ENCODE measurements at places on chromosomes 3 and 15. TPM values are rescaled to one million over a fixed set of nuclear protein-coding genes. Genes with fewer than 3 reads are reported as not detected.

GRCh38 chr3:61268644-61269043 is 17.4 kb upstream of the FHIT start:
- H3K36me3 ChIP-seq: no peaks in the 10 kb centered on the region
- H3K27ac ChIP-seq: no peak overlapping the region
- H3K27me3 ChIP-seq: peaks cover 5% of the 10 kb centered on the region
- no peaks in the 10 kb centered on the region for H3K4me1 ChIP-seq

DNA sequence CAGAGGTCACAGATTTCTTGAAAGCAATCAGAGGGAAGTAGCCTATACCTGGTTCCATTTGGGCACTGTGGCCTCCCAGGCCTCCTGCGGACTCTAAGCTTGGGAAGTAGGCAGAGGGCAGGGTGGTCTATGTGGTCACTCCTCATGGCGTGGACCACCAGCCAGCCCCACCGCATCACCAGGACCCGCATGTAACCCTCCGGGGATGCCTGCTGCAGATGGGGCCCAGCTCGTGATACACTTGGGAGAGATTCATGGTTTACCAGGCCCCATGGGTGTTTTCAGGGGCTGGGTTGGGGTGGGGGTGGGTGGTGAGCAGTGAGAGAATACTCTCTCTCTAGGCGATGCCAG is 123.7 kb downstream of the ASB7 start:
- no peaks in the 10 kb centered on the region for H3K36me3 ChIP-seq
- H3K4me1 ChIP-seq: peaks cover 48% of the 10 kb centered on the region
- H3K4me3 ChIP-seq: no peak overlapping the region
- H3K27me3 ChIP-seq: no peaks in the 10 kb centered on the region
- no peak overlapping the region for H3K27ac ChIP-seq
- no peak for DNase-seq

DNA sequence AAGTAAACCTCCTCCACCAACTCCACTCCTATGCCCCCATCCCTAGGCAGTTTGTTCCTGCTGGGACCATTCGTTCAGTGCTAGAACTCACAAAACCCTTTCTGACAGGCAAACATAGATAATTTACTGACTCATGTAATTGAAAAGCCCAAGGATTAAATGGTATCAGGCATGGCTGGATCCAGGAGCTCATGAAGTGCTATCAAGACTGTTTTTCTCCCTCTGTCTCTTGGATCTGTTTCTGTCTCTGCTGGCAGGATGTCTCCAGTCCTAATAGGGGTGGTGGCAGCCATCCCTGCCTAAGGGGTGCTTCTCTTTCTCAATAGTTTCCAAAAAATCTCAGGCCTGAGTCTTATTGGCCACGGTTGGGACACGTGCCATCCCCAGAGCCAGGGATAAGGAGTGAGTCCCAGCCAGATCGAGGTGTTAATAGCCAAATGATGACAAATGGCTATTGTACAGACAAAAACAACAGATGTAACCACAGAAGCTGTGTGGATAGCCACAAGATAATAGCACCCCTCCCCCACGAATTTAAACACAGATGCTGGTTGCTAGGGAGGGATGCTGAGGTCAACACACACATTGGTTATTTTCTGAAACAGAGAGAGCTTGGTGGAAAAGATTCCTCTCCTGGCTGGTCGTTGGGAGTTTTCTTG is 168.6 kb downstream of the SHQ1 start:
- peaks cover 9% of the 10 kb centered on the region for H3K27me3 ChIP-seq
- no peaks in the 10 kb centered on the region for H3K36me3 ChIP-seq
- no peak overlapping the region for H3K27ac ChIP-seq
- peaks cover 10% of the 10 kb centered on the region for H3K4me1 ChIP-seq

DNA sequence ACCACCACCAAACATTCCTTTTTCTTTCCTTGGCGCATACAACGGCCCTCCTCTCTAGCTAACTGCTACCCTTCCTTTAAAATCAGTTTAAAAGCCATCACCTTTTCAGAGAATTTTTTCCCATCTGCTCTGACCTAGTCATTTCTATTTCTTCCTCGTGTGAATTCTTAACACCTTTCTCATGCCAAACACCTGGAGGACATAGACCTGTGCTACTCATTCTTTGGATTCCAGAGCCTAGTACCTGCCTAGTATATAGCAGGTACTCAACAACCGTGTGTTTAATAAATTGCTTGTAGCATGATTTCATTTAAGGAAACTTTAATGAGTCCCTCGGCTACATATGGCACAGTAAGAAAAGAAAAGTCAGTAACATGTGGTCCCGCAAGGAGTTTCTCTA is 2.0 kb upstream of the TPM1 start:
- H3K4me3 ChIP-seq: no peak overlapping the region
- H3K36me3 ChIP-seq: no peaks in the 10 kb centered on the region
- no peak for DNase-seq
- no peaks in the 10 kb centered on the region for H3K27me3 ChIP-seq
- H3K27ac ChIP-seq: no peak overlapping the region

- no peak overlapping the region for H3K27ac ChIP-seq
- peaks cover 13% of the 10 kb centered on the region for H3K4me1 ChIP-seq
- H3K4me3 ChIP-seq: no peak overlapping the region
These were observed 7.6 kb upstream of the TCF12 start for GRCh38 chr15:56910801-56911200.

- DNase-seq: no peak
- H3K27ac ChIP-seq: no peak overlapping the region
- H3K27me3 ChIP-seq: no peaks in the 10 kb centered on the region
- no peak overlapping the region for H3K4me3 ChIP-seq
- no peaks in the 10 kb centered on the region for H3K4me1 ChIP-seq
These were observed 45.8 kb upstream of the TRA2B start for GRCh38 chr3:185983495-185984141.

DNA sequence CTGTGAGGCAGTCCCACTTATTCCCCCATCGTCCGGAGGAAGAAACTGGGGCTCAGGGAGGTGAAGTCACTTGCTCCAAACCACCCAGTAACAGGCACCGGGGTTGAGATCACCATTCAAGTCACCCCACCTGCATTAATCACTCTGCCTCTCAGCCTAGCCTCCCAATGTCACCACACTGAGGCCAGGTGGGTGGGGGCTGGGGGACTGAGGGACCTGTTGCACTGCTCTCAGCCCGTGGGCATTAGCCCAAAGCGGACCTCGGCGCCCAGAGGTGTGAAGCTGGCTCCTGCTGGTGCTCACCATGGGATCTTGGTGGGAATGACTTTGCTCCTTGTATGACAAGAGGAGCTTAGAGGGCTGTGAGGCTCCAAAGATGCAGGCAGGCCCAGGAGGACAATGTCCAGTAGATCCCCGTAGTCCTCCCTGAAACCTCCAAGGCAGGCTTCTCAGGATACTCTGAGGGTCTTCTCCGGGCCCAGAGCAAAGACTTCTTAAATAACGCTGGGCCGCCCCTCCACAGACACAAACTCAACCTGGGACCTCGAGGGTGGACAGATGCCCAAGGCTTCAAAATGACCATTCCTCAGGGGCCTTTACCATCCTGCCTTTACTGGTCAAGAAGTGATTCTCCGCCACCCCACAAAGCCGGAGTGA is 1.7 kb downstream of the NT5DC2 start:
- peaks cover 29% of the 10 kb centered on the region for H3K4me1 ChIP-seq
- DNase-seq: no peak
- no peaks in the 10 kb centered on the region for H3K27me3 ChIP-seq
- peaks cover 6% of the 10 kb centered on the region for H3K36me3 ChIP-seq

DNA sequence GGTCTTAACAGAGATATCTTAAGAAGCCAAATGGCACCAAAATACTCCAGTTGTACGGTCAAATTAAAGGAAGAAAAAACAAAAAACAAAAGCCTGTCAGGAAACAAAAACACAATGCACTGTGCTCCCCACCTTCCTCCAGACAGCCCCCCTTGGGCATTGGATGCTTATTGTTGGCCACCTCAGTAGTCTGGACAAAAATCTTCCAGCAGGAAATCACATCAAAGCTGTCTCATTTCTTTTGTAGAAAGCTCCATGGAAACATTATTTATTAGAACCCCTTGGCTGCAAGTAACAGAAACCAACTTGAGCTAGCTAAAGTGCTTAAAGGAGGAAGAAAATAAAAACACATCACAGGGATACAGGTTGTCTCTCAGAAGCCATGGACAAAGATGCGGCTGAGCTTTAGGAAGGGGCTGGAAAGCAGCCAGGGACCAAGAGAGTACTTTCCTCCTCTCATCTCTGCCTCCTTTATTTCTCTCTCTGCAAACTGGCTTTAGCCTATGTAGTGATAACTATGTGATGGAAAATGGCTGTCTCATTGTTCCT is 651.5 kb upstream of the ADAMTS9 start:
- H3K27ac ChIP-seq: no peak overlapping the region
- no peak for DNase-seq
- no peaks in the 10 kb centered on the region for H3K36me3 ChIP-seq
- no peaks in the 10 kb centered on the region for H3K4me1 ChIP-seq

GRCh38 chr3:126984391-126985131 is 1.6 kb downstream of the PLXNA1 start:
- peaks cover 22% of the 10 kb centered on the region for H3K36me3 ChIP-seq
- DNase-seq: no peak
- H3K4me3 ChIP-seq: peak overlapping the region; percentile 79
- peaks cover 29% of the 10 kb centered on the region for H3K4me1 ChIP-seq
- no peak overlapping the region for H3K27ac ChIP-seq

DNA sequence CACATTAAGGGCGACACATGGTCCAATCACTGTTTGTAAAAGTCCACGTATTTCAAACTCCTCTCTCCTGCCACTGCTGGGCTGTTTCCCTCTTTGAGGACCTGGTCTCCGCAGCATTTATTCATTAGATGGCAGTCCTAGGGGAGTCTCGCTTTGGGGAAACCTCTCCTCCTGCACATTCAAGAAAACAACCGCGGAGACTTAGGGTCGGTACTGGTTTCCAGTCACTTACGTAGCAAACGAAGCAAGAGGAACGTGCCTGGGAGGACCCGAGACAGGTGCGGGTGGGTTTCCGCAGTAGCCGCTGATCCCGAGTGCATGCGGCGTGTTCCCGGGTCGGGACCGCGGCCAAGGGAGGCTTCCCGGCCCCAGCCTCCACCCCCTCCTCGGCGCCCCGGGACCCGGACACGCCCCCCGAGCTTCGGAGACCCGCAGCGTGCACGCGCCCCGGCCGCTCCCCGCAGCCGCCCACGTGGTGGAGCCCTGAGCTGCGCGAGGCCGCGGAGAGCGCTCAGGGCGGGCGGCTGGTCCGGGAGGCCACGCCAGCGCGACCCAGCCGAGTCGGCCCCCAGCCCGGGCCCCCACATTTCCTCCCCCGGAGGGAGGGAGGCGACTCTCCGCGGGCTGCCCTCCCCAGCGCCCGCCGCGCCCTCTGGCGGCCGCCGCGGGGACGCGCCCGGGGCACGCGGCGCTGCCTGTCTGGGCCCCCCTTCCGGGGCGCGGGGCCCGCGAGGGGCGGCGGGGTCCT is 1.1 kb upstream of the IGF1R start:
- DNase-seq: no peak
- H3K4me3 ChIP-seq: peak overlapping the region; percentile 91
- H3K36me3 ChIP-seq: no peaks in the 10 kb centered on the region

GRCh38 chr3:139830817-139831216 is 104.2 kb upstream of the CLSTN2 start:
- H3K4me3 ChIP-seq: no peak overlapping the region
- H3K27ac ChIP-seq: no peak overlapping the region
- DNase-seq: no peak

- no peaks in the 10 kb centered on the region for H3K27me3 ChIP-seq
- no peak for DNase-seq
- no peak overlapping the region for H3K27ac ChIP-seq
- no peaks in the 10 kb centered on the region for H3K4me1 ChIP-seq
These were observed 51.7 kb downstream of the CNTN3 start for GRCh38 chr3:74562558-74563269.

DNA sequence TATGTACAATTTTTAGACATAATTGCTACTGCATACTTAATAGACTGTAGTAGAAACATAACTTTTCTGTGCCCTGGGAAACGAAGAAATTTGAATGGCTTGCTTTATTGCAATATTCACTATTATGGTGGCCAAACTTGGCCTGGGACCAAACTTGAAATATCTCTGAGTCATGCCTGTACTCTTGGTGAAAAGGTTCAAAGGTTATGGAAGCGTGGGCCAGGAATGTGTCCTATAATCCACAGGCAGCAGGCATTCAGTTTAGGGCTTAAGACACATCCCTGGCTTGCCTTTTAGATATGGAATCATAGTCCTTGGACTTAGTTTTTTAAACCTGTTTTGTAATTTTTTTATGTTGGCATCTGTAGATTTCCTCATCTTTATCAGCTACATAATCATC is 124.3 kb downstream of the LRIG1 start:
- H3K27ac ChIP-seq: no peak overlapping the region
- H3K4me1 ChIP-seq: no peaks in the 10 kb centered on the region
- no peaks in the 10 kb centered on the region for H3K27me3 ChIP-seq
- DNase-seq: no peak

DNA sequence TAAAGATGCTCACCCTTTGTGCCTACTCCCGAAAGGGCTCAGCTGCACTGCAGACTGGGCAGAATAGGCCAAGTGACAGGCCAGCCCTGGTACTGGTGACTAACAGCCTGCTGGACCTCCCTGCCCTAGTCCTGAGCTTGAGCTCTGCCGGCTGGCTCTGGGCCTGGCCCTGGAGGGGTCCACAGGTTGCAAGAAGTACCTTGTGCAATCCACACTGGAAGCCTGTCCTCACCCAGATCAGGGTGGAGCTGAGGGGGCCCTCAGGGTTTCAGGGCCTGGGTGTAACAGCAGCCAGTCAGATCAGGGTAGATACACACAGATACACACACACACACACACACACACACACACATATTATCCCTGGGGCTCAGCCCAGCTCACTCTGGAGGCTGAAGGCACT is 27.3 kb upstream of the PLA2G4D start:
- DNase-seq: no peak
- peaks cover 6% of the 10 kb centered on the region for H3K4me1 ChIP-seq
- no peaks in the 10 kb centered on the region for H3K27me3 ChIP-seq
- no peak overlapping the region for H3K27ac ChIP-seq
- H3K36me3 ChIP-seq: no peaks in the 10 kb centered on the region

EXD1 gene
- 0.17 TPM for polyA plus RNA-seq

GRCh38 chr3:45145223-45145622 is 955 bp downstream of the CDCP1 start:
- H3K4me3 ChIP-seq: peak overlapping the region; percentile 91
- peaks cover 7% of the 10 kb centered on the region for H3K36me3 ChIP-seq
- no peak for DNase-seq
- H3K4me1 ChIP-seq: peaks cover 41% of the 10 kb centered on the region
- peak overlapping the region; percentile 92 for H3K27ac ChIP-seq
- no peaks in the 10 kb centered on the region for H3K27me3 ChIP-seq

DNA sequence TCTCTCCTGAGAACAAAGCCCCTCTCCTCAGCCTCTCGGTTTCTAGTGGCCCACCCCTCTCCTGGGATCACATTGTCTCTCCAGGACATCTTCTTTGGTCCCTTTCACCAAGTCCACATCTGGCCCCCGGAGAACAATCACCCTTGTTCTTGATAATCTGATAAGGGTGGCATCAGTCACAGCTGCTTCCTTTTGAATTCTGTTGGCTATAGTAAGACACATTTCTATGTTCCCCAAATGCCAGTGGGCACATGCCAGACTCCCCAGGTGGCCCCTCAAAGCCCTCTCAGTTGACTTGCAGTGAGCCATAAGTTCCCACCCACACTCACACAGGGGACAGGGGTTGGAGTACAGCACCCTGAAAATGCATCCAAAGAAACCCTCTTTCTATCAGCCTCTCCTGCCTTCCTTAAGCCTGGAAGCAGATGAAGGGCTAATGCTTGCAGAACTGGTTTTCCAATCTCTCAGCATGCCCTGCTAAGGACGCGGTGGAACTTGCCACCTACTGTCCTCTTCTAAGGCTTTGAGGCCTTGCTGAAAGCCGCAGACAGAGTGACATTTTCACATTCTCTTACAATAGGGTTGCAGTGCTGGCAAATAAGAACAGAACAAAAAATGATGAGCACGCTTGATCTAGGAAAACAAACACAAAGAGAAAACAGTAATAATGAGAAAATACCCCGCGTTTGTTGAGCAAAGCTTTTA is 101.3 kb upstream of the SLCO3A1 start:
- no peaks in the 10 kb centered on the region for H3K27me3 ChIP-seq
- no peak overlapping the region for H3K27ac ChIP-seq
- H3K4me3 ChIP-seq: no peak overlapping the region
- H3K36me3 ChIP-seq: no peaks in the 10 kb centered on the region

Measured in keratinocyte (primary cell).